Activated CD8-positive, alpha-beta memory T cell treated with anti-CD3 and anti-CD28 coated beads for 1 hour (primary cell): ENCODE measurements at places on chromosomes 11 and 22.
A peak's percentile ranks its signal among the peaks of the same experiment; 100 is the strongest.

GRCh38 chr11:96023275-96023674 lies 99.4 kb upstream of the MTMR2 start:
- DNase-seq = no peak

DNA sequence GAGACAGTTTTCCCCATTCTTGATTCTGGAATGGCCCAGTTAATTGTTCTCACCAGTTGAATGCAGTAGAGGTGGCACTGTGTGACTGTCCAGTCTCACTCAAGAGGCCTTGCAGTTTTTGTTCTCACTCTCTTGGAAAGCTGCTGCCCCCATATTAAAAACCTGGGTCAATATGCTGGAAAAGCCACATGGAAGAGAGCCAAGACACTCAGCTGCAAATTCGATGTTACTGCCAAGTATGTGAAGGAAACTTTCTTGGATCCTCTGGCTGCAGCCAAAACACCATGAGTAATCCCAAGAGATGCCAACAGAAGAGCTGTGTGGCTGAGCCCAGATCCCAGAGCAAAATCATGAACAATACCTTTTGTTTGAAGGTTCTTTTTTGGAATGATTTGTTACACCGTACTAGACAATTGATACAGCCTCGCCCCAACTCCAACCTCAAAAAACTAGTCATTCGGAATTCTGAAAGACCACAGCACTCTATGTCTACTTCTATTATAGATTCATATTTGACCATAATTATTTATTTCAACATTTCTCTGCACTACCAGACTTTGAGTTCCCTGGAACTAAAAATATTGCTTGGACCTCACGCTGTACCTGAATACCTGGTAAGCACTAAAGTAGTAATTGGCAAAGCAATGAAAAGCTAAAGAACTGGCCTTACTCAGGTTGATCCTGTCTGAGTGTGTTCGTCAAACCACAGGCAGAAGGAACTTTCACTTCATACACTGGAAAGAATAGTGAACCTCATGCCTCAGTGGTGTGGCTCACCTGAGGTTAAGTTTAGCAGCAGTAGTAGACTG lies 378.8 kb downstream of the ETS1 start:
- no peak for DNase-seq

DNA sequence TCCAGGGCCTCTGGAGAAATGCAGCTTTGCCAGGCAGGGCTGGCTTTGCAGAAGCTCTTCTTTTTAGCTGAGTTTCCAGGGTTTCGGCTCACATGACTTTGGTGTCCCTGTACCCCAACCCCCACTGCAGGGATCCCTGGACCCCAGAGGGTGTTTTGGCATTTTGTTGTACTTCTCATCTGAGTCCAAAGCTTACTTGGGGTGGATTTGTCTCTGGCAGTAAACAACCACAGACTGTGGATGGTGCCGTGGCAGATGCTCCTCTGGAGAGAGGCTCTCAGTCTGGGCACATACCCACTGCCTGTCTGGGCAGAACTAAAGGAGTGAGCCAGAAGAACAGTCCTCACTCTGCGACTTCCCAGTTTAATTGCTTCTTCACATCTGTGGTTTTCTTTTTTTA lies 49.6 kb downstream of the COMMD9 start:
- no peak for DNase-seq

- DNase-seq = no peak
Observed at GRCh38 chr11:61524446-61524845, 15.9 kb downstream of the LRRC10B start.

GRCh38 chr22:17897858-17898257 lies 123.6 kb upstream of the BID start:
- DNase-seq = no peak

GRCh38 chr11:100302824-100303223 lies 384.3 kb upstream of the ARHGAP42 start:
- DNase-seq = no peak

DNA sequence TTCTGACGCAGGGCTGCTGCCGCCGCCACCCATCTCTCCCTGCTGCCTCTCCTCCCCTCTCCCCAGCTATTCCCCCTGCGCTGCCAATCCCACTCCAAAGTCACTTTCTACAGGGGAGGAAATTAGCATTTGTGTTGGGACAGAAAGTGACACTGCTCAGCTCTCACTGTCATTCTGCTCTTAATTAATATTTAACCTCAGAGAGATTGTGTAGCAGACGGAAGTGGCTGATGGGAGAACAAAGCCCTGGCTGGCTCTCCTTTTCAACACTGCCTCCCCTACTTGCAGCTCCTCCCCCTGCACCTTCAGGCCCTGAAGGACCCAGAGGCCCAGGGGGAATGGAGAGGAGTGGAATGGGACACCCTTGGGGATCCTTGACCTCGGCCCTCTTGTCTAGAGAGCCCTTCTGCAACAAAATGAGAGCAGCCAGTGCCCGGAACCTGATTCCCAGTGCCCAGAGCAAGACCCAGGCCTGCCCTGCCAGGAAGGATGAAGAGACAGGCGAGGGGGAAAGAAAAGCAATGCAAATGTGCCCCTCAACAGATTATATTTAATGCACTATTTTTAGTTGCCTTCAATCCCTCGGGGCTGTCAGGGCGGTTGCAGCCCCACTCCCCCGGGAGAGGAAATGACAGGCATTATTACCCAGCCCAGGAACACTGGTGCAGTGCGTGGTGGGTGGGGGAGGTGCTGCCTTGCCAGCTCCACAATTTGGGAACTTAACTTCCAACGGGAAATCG lies 14.6 kb upstream of the NRGN start:
- no peak for DNase-seq

DNA sequence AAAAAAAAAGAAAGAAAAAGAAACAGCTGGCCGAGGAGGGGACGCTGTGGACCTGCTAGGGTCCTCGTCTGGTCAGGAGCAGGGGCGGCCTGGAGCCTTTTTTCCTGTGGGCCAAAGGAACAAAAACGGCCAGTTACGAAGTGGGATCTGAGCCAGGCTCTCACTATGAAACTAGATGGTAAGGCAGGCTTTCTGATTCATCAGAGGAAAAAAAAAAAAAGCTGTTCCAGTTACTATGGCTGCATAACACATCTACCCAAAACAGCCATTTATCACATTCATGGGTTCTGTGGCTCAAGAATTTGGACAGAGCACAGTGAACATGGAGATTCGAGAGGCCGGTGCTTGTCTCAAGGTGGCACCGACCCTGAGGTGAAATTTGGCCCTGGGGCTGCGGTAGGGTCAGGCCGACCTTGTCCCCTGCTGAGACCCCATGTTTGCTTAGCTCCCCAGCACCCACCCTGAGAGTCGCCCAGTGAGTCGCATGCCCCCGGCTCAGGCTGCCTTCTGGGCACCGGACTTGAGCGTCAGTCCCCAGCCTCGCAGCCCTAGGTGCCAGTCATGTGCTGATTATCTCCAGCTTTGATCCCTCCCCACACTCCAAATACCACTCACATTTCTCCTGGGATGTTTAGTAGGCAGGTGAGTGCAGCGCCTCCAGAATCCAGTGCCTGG lies 34.2 kb downstream of the MRGPRD start:
- DNase-seq = no peak

DNA sequence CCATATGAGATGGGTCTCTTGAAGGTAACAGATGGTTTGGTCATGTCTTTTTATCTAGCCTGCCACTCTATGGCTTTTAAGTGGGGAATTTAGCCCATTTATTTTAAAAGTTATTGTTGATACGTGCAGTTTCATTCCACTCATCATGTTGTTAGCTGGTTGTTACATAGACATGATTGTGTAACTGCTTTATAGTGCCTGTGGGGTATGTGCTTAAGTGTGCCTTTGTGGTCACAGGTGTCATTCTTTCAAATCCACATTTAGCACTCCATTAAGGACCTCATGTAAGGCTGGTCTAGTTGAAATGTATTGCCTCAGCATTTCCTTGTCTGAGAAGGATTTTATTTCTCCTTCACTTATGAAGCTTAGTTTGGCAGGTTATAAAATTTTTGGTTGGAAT lies 263.8 kb upstream of the LUZP2 start:
- no peak for DNase-seq

- peak; percentile 47 for DNase-seq
Observed at GRCh38 chr22:31313366-31314147, 21.3 kb upstream of the PIK3IP1 start.

DNA sequence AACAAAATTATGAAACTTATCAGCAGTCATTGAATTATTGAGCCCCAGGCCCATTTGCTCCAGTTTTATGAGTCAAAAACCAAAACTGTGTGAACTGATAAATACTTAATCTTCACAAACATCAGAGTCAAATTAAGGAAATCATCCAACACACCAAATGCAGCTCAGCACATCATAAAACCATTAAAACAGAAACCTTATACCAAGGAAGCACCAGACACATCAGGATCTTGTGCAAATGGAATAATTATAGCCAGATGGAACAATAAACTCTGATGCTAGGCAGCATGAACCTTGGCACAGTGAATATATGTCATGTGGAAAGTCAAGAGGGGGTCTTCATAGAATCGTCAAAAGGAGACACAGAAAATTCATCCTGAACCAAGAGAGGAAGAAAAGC lies 410.7 kb upstream of the API5 start:
- no peak for DNase-seq

DNA sequence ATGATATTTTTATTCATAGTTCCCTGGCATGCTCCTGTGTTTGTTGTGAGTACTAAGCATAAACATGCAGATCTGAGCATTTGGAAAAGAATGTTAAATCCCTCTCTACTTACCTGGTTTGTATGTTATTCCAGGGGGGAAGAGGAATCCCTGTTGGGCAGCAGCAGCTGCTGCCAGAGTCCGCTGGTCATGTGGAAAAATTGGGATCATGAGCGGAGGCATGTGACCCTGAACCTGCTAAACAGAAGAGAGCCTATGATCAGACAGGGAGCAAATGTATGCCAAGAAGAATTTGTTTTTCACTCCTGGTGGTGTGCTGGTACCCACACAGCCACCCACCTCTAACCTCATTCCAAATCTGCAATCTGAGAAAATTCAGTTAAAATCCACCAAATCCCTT lies 244.7 kb downstream of the SOX6 start:
- no peak for DNase-seq

- no peak for DNase-seq
Observed at GRCh38 chr11:126544108-126545056, 188.9 kb downstream of the ST3GAL4 start.

DNA sequence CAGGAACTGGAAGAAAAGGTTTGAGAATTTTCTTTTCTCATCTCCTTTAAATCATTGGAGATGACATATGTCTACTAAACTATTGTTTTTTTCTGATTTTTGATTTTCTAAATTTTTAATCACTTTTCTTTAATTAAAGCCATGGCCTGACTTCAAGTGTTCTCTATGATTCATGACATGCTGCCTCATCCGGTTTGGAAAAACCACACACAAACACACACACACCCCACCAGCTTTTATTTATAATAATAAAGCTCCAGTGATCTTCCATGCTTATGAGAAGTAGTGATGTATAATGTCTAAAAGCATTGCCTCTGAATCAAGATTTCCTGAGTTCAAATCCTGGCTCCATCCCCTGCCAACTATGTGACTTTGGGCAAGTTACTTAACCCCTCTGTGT lies 179.2 kb downstream of the SPON1 start:
- no peak for DNase-seq

- no peak for DNase-seq
Observed at GRCh38 chr11:69445131-69445470, 36.4 kb upstream of the LINC01488 start.

DNA sequence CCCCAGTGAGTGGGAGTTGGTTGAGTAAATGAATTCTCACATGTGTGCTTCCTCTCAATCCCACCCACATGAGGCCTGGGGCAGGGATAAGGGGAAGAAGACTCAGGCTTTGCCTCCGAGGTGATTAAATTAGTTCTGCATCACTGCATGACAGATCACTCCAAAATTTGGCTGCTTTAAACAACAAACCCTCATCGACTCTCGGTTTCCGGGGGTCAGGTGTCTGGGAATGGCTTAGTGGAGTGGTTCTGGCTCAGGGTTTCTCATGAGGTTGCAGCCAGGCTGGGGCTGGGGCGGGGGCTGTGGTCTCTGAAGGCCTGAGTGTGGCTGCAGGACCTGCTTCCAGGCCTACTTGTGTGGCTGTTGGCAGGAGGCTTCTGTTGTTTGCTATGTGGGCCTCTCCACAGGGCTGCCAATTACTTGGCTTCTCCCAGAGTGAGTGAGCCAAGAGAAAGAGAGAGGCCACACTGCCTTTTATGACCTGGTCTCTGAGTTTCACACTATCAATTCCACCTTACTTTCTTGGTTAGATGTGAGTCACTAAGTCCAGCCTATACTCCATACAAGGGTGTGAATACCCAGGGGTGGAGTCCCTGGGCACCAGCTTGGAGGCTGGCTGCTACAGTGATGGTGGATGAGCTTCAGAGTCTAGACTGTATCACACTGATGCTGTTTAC lies 15.9 kb downstream of the MOGAT2 start:
- DNase-seq = no peak

DNA sequence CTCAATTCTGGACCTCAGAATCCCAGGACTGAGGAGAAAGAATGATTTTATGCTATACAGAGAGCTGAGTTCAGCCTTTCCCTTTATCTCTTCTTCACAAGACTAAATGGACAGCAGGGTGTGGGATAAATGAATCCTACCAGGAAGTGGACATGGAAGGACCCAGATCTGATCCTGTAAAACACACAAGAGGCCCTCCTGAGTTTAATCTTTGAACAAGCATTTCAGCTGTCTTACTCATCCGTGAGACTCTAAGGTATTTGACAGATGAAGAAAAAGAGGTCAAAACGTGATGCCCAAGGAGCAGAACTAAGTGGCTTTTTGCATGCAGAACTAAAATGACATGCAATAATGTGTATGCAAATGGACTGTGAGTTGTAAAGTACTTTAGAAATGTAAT lies 511.3 kb downstream of the DLG2 start:
- no peak for DNase-seq

- DNase-seq = no peak
Observed at GRCh38 chr11:6746086-6746618, 25.6 kb downstream of the OR2AG2 start.
